ENCODE measurements at places on chromosomes 2 and 18.
A peak's percentile ranks its signal among the peaks of the same experiment; 100 is the strongest.

- DNase-seq = peak; percentile 69
These were observed 4.1 kb upstream of the ITPRIPL1 start for GRCh38 chr2:96320728-96321622.

DNA sequence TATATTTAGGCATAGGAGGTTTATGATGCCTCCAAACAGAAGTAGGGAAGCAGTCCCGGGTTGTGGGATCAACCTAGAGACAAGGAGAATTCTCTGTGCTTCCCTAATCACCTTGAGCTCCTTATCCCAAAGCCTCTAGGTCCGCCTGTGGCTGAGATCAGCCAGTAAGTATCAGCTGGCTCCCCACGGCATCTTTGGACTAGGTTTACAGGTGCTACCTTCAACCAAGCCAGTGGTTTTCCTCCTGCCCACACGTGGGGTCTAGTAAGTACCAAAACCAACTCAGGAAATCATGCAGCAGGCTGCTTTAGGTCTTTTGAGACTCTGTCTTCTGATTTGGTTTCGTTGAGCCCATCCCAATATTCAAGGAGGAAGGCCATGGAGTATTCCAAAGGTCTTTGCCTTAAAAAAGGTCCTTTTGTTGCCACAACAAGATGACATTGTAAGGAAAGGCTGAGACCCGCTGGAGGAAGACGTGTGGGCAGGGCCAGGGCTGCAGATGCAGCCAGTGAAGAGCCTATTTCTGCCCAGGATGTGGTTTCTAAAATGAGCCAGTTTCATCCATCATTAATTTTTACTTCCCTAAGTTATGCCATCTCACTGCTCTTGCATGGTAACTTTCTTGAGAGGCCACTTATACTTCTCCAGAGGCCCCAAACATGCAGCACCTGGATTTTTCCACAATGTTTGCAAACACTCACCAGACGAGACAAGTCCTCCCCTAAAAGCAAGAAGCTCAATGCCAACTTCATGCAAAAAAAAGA lies 248.7 kb downstream of the RNF152 start:
- DNase-seq = no peak

- DNase-seq = peak; percentile 52
These were observed 55.5 kb upstream of the PIK3C3 start for GRCh38 chr18:41899535-41899934.

GRCh38 chr2:233245406-233245805 lies 6.1 kb upstream of the ATG16L1 start:
- no peak for DNase-seq

- no peak for DNase-seq
These were observed 329.9 kb upstream of the TNP1 start for GRCh38 chr2:217189747-217190146.

- no peak for DNase-seq
These were observed 41.1 kb downstream of the STK17B start for GRCh38 chr2:196130039-196130825.

DNA sequence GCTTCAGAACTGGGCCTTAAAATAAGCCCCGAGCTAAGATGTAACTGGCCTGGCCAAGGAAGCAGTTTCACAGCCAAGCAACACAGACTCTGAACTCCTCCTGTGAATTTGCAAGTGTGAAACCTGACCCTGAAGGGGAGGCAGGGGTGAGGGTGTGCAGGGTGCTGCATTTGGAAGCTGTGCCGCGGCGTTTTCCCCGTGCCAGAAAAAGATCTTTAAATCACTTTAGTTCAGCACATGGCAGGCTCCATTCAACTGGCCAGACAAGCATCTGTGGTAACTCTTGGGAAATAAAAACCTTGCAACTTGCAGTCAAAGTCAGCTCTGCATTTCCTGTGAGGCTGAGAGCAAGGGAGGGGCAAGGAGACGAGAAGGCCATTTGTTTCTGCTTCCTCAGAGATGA lies 209.3 kb upstream of the SOX11 start:
- no peak for DNase-seq

DNA sequence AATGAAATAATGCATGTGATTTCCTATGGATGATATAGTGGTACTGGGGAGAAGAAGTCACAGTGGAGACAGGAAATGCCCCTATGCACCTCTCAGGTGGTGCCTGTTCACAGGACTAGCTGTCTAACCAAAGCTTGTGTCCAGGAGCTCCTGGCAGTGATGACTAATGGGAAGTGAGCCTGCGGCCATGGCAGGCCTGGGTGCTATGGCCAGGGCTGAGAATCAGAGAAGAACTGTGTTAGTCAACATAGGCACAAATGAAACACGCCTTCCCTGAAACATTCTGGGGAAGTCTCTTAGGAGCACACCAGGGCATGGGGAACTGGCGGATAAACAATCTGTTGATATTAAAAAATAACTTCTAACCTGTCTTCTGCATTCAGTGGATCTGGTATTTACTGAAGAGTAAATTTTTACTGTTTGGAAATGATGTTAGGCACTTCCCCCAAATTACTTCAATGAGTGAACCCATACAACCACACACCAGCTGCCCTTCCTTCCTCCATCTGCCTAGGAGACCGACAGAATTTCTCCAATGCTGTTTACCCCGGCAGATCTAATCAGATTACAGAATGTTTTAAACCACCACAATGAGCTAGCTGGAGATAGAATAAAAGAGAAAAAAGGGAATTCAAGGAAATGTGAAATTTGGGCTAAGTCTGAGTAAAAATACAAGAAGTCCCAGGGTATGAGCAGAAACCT lies 67.4 kb downstream of the MEP1B start:
- DNase-seq = peak; percentile 53

- DNase-seq = no peak
These were observed 40.9 kb downstream of the ADD2 start for GRCh38 chr2:70726947-70727725.

GRCh38 chr18:55234366-55235093 lies 275.3 kb upstream of the CCDC68 start:
- DNase-seq = peak; percentile 85

DNA sequence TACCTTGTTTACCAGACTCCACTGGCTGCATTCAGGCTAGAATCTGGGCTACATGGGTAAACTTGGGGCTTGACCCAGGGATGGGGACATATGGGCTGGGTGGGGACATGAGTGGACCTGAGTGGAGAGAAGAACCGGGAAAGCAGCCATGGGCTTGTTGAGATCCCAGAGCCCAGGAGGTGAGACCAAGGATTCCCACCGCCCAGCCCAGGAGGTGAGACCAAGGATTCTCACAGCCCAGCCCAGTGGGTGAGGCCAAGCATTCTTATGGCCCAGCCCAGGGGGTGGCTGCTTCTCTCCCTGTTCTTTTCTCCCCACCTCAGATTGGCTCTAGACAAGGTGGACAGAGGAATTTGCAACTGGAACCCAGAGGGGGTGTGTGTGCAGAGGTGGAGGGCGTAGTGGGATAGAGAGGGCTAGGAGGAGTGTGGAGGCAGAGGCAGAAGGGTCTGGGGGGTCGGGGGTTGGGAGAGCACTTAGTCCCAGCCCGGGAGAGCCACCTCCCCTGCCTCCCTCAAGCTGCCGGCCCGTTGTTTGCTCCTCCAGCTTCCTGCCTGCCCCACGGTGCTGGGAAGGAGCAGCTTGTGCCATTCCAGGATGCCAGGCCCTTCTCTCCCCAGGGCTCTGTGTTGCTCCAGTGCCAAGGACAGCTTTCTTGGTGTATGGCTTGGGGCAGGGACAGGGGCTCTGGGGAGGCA lies 25.6 kb downstream of the GLI2 start:
- no peak for DNase-seq

DNA sequence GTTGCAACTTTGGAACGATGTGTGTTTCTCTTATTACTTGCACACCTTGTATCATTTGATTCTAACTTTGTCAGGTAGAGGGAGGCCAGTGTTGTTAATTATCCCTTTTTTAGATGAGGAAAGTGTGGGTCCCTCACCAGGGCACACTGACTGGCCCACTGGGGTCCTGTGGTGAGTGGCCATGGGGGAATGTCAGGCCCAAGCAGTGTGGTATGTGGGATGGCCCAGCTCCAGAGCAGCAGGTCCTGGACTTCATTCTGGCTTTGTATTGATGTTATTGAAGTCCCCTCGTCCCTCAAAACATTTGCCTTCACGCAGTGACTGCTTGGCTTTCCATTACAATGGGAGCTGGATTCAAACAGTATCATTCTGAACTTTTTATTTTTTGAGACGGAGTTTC lies 11.7 kb downstream of the NCK2 start:
- DNase-seq = no peak

GRCh38 chr2:174802459-174802858 lies 38.2 kb upstream of the CHRNA1 start:
- no peak for DNase-seq

DNA sequence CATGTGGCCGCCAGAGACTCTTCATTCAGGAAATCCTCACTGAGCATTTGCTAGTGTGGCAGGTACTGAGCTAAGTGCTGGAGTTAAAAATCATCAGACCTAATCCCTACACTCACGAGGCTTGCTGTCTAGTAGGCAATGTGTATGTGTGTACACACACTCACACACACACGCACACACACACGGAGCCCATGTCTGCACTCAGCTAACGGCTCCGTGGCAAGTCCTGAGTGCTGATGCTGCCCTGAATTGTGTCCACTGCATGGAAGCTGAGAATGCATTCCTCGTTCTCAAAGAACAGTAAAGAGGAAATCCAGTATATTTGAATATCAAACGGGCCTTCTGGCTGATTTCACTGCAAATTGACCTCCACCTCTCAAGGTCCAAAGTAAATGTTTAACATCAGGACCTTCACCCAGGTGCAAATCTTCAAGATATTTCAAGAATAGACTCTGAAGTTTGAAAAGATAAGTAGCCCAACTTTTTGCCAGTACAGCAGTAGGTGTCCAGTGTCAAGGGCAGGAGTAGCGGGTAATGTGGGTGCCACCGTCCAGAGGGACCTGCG lies 136.1 kb upstream of the TTC39C start:
- no peak for DNase-seq

GRCh38 chr2:104909317-104909716 lies 55.4 kb downstream of the POU3F3 start:
- no peak for DNase-seq

DNA sequence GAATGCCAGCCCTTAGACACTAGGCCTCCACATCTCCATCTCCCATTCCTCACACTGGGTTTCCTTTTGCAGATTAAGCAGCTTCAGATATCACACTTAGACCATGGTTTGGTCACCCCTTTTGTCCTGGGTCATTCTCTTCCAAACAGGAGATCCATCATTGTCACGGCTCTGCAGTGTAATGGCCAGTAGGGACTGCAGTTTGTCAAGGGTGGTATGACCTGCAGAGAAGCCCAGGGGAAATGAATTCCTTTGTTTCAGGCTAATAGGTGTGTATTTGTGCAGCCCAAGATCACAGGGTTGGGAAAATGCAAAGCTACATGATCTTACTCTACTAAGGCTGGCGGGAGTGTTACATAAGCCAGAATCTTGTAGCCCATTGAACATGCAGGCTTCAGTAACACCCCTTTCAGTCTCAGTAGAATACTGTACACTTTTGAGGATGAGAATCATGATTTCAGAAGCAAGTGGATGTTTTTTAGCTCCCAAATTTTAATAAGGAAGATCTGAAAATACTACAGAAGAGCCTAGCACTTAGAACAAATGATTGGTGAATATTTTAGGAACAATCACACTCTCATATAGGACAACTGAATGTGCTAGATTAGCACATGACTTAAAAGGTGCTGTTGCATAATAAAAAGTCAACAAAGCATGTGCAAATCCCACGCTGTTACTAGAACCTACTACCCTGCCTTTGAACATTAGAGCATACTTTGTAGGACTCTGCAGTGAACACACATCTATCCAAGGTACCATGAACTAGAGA lies 24.0 kb upstream of the LPIN1 start:
- no peak for DNase-seq

- DNase-seq = no peak
These were observed 4.1 kb downstream of the TMEM237 start for GRCh38 chr2:201639205-201639604.

DNA sequence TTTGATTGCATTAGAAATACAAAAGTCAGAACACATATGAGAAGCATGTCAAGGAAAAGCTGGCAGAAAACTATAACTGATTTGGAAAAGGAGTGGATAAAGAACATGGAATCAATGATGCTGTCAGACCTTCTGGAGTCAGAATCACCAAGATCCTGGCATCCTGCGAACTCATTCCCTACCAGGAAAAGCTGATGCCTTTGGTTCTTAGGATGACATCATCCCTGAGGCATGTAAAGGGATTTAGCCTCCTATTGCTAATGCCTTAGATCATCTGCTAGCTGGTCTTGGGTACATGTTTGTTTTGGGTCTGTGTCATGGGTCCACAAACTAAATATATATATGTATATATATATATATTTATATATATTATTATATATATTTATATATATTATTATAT lies 680.7 kb downstream of the EPHA4 start:
- DNase-seq = no peak

DNA sequence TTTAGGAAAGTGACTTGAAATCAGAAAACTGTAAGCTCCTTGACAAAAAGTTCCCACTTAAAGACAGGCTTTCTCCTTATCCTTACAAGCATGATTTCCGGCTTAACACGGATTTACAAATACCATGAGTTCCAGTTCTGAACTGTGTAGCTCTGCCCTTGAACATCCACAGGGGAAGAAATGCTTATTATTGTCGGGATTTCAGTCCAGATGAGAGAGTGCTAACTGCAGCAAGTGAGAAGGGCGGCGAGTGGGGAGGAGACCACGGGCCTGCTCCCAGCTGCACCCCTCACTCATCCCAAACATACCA lies 73.1 kb downstream of the LRRC30 start:
- no peak for DNase-seq

DNA sequence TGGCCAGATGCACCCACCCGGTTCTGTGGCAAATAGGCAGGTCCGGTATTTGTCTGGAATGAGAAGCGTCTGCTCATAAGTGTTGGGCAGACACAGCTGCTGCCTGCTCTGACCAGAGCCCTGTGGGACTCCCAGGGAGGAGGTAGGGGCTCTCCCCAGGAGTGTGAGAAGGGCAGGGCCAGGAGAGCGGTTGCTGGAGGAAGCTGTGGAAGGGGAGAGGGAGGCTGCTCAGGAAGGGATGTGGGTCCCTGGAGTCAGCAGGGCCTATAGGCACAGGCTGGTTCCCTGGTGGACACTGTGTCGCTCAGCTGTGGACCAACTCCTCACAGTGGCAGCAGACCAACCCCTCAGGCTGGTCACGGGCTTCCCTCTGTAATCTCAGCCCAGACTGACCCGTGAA lies 109.2 kb downstream of the DYSF start:
- no peak for DNase-seq

GRCh38 chr2:19667536-19667949 lies 234.2 kb downstream of the TTC32 start:
- peak; percentile 12 for DNase-seq

DNA sequence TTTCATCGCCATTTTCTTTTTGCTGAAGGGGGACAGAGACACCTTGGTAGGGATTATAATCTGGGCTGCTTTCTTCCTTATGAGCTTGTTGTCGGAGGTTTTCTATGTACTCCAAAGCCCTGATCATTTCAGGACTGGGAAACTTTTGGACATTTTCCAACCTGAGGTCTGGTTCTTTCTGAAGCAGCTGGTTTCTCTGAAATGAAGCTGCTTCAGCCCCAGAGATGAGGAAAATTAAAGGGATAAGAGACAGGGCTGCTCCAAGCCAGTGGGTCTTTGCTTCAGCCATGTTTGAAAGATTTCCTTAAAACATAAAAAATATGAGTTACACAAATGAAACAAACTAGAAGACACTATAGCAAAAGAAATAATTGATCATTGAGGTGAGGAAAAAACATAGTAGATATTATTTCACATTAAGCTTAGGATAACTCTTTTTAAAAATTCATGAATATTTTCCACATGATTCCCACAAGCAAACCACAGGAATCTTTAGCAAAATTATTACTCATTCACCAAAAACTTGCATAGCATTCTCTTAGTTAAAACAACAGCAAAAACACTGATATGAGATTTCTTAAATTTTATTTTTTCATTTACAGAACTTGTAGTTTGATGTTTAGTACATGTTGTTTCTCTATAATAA lies 3.0 kb downstream of the SCG2 start:
- DNase-seq = no peak

- DNase-seq = no peak
These were observed 13.5 kb upstream of the EPAS1 start for GRCh38 chr2:46283693-46284092.
